C1 segment of cervical spinal cord (tissue), 14 donors: ENCODE measurements at places on chromosomes 7 and 10.

GRCh38 chr10:24904824-24905223 is 47.6 kb downstream of the PRTFDC1 start:
- DNase-seq: no peak

- no peak for DNase-seq
Measured at GRCh38 chr7:102044984-102045673, 227.7 kb downstream of the CUX1 start.

DNA sequence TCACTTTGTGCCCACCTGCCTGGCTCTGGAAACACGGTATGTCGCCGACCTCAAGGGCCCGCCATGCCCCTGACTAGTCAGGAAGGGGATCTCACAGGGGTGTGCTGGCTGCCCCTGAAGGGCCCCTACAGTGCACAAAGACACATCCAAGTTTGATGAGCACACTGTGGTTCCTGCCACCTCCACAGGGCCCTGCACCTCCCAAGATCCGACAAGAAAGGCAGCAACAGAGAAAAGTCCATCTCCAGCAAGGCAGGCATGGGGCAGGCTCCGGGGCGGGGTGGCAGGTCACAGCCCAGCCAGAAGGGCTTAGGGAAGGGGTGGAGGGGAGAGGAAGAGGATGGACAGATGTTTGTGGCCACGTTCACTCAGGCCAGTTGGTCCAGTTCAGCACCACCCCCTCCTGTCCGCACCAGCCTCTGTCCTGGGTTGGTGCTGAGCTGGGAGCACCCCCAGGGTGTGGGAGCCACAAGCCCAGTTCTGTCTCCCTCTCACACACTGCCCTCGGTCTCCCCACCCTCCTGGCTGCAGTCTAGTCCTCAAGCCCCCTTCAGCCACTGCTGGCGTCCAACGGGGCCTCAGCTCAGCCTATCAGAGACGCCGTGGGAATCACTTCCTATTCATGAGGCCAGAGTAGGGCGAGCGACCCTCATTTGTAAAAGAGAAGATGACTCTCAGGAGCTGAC is 11.5 kb downstream of the DRGX start:
- no peak for DNase-seq

GRCh38 chr7:103120362-103120761 is 28.5 kb downstream of the NAPEPLD start:
- no peak for DNase-seq

DNA sequence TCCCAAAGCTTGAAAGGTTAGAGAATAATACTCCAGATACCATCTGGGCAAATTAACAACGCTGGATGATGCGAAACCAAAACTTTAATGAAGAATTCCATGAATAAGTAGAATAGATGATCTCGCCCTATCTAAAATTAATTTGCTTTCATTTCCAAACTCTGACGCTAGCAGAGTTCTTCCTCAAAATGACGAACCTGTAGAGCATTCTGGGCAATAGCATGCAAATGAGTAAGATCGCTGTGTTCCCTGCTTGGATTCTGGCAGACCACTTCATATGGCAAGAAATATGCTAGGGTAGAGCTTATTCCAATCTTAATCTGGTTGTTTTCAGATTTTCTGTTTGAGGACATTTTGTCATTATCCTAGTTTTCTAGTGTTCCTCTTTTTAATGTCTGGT is 36.1 kb upstream of the SMNDC1 start:
- no peak for DNase-seq

DNA sequence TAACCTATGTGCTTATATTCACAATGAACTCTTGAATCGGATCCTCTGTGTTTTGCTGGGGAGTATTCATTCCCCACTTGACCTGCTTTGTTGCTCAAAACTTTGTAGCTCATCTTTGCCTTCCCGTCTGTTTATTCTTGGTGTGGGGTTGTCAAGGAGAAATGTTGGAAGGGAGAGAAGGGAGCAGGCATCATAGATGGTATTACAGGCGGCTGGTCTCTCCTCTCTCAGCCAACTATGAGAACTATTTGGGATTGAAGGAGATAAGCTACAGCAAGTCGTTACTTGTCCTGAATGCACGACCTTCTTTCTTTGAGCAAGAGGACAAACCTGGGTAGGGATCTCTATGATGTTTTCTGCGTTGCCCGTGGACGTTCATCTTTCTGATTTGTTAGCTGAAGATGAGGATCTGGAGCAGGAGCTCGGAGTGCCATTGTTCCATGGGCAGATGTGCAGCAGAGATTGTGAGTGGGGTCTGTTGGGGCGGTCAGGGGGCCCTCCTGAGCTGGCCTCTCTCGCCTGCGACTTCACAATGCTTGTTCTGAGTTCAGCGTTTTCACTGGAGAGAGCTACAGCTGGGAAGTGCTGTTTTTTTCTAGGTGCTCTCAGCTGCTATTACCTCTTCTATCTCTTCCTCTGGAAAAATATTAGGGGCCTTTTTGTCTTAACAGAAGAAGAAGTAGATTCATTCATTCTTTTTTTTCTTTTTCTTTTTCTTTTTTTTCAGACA is 126.9 kb upstream of the KLF6 start:
- no peak for DNase-seq

DNA sequence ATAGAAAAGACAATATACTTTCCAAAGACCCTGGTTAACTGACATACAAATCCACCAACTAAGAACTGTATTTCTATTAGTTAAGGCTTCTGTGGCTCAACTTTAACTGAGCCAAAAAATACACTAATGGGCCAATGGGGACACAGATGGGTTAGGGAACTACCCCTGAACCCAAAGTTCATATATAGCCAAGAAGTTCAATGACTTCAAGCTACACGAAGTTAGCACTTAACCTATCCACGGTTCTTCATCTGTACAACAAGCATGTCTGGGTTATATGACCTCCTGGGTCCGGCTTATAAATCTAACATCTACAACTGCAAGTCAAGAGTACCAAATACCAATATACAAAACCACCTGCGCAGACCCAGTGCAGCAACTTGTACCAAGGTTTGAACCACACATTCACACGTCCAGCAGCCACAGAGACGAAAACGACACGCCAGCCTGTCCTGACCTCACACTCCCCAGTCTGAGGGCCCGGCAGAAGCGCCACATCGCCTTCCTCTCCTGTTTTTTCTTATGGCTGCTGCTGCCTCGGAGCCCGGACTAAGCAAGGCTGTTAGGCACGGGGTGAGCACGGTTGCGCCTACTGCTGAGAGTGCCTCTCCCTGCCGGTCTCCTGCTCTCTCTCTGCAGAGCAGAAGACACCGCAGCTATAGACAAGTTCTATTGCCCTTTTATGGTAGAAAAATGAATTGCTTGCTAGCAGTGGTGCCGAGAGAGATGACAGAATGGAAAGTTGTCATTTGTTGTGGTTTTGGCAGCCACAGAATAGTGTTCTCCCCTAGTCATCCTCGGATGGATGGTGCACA is 86.3 kb downstream of the RNF216 start:
- no peak for DNase-seq

GRCh38 chr10:34791947-34792346 is 23.1 kb downstream of the PARD3 start:
- no peak for DNase-seq

GRCh38 chr10:78948621-78949030 is 120.1 kb upstream of the ZMIZ1 start:
- no peak for DNase-seq

DNA sequence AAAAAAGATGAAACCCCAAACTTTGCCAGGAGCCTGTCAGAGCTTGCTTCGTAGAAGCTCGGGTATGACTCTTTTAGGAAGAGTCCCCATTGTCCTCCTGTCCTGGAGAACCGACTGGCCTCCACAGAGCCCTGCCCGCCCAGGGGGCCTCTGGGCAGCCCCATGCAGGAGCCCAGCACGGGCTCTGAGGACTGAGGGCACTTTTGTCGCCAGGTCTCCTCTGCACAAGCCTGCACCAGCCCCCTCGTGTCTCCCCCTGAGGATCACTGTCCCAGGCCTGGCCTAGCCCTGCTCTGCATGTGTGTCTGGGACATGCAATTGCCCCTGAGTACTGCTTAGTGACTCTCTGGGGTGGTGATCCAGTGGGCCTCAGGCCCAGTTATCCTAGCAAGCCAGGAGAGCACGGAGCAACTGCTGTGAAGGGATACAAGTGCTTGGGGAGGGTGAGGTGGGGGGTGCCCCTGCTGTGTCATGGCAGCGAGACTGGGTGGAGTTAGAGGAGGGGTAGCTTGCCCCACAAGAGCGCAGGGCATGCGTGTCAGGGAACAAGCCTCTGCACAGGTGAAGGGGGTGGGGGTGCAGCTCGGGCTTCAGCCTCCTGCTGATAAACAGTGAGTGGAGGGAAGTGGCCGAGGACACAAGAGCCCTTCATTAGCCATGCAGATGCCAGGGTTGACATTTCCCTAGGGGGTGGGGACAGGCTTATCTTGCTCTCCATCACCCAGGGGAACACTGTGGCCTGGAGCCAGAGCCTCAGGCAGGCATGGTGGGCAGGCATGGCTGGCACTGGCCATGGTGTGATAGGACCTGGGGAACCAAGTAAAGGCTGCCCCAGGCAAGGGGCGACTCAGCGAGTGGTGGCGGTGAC is 143.4 kb downstream of the C10orf105 start:
- no peak for DNase-seq

GRCh38 chr10:105150259-105150880 is 509.3 kb downstream of the SORCS3 start:
- DNase-seq: no peak

DNA sequence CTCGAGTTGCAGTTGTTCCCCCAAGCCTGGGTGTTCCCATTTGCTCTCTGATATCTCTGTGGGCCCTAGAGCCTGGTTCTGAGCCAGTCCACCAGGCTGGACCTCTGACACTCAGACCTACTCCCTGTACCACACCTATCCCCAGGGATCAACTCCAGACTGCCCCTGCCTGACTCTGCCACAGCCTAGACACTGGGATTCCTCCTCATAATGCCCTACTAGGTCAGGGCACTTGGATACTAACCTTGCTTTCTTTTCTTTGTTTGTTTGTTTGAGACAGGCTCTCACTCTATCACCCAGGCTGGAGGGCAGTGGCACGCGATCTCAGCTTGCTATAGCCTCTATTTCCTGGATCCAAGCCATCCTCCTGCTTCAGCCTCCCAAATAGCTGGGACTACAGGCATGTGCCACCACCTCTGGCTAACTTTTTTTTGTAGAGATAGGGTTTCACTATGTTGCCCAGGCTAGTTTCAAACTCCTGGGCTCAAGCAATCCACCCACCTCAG is 30.8 kb upstream of the PDCD4 start:
- DNase-seq: no peak

GRCh38 chr7:47540387-47541350 is 41.2 kb downstream of the TNS3 start:
- DNase-seq: no peak
